ENCODE measurements at places on chromosomes 5 and 9.

DNA sequence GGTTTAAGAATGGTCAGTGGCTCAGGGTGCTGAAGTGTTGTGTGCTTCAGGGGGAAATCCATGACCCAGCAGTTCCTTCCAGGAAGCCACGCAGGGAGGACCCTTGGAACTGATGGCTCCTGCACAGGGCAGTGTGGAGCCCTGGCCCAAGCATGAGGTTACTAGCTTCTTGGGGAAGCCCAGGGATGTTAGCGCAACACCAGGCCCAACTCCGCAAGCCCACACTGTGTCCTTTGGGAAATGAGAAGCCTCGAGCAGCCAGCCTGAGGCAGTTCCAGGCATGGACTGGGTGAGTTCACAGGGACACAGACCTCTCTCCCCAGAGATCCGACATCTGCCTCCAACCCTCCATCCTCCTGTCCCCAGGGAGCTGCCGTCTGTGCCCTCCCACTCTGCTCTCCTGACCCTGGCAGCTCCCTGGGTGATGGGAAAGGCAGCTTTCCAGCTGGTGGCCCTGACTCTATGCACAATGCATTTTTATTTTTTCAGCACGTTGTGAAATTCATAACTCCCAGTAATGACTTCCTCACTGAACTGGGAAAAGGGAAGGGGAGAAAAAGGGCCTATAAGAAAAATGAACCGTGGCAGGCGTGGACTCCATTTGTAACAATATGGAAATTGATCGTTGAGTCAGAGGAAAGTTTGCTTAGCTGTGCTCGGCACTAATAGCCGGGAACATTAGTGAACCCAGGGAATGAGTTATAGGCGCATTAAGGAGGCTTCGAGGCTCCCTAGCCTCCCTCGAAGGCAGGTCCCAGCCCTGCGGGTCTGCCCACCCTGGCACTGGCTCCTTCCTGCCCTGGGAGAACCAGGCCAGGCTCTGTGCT is 34.1 kb downstream of the LMX1B start:
- DNase-seq, result no peak

DNA sequence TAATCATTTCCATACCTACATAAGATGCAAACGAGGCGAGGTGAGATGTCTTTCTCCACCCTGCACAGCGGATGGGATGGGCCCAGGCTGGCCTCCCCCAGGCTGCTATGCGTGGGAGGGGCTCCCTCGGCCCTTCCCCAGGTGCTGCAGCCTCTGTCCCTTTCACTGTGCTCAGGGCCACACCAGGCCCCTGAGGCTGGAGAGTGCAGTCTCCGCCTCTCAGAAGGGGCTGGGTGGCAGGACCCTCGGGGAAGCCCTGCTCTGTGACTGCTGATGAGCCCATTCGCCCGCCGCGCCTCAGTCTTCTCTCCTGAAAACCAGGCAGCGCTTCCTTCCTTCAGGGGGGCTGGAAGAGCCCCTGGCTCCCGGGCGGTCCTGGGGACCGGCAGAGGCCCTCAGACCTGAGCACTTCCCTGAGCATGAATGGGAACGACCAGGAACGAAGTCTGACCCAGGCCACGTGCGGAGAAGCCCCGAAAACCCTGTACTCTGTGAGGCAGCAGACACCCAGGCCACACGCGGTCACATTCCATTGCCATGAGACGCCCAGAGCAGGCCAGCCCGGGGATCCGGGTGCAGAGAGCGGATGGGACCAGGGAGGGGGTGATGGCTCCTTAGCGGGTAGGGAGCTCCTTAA is 21.9 kb upstream of the NOTCH1 start:
- no peak for DNase-seq

DNA sequence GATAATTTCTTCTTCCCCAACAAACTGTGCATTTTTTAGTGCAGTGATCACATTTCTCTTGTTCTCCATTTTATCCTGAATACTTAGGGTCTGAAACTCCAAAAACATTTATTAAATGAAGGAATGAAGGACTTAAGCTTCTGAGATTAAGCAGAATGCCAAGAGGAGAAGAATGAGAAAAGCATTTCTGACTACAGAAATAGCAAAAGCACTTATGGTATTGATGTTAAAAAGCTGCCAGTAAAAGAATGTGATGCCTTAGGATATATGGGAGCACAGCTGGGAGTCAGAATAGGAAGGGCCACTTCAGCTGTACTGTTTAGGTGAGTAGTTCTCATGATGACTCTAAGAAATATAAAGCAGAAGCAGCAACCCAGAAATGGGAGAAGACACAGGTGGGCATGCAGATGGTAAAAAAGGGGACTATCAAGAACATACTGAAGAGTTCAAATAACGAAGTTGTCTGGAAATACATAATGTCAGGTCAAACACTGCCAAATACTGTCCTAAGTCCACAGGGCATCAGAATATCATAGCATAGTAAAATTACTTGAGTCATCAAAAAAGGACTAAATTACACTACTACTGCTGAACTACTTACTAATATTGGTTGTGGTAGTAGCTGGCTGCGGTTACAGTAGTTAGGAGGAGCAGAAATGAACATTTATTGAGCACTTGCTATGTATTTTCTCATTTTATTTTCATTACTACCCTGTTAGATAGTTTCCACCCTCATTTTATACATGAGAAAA is 132.7 kb downstream of the MAPKAP1 start:
- no peak for DNase-seq

DNA sequence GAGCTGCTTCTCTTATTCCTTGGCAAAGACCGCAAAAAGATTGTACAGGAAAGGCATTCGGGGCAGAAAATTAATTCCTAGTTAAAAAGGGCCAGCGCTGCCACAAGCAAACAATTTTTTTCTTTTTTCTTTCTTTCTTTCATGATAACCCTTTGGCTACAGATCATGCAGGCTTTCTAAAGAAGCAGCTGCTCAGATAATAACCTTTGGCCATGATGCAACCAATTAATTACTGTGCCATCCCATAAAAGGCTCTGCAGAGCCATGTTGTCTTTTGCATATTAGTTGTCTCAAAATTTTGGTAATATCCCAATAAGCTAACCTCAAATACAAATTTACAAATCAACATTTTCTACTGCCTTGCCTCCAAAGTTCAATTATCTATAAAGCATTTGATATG is 758.4 kb upstream of the SEMA6A start:
- DNase-seq, result no peak

- DNase-seq, result no peak
These were observed 1.1 kb downstream of the POLR1E start for GRCh38 chr9:37486616-37487548.

DNA sequence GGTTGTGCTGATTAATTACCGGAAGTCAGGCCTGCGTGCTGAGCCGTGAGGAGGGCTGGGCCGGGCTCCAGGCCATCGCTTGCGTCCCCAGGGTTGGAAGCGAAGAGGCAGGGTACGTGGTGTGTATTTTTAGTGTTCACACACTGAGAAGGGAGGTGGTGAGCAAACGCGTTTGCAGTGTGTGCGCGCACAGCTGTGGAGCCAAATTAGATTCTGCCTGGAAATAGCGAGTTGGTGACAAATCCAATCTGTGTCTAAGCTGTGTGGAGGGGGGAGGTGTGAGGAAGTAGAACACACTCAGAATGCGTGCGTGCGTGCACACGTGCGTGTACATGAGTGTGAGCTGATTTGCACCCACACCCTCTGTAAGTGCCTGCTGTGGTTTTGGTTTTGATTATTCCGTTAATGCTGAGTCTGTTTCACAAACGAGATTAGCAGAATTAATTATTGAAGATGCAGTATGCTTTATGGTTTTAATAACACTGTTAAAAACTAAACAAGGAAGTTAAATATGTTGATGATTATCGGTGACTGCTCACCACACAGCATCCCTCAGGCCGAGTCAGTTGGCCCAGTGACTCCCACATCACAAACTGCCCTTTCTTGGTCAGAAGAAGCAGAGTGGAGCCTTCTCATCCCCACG is 111.8 kb upstream of the FCN2 start:
- no peak for DNase-seq

GRCh38 chr9:34701769-34702736 is 7.9 kb downstream of the CCL21 start:
- peak; percentile 71 for DNase-seq

GRCh38 chr9:83596899-83597504 is 25.9 kb upstream of the IDNK start:
- DNase-seq, result no peak

DNA sequence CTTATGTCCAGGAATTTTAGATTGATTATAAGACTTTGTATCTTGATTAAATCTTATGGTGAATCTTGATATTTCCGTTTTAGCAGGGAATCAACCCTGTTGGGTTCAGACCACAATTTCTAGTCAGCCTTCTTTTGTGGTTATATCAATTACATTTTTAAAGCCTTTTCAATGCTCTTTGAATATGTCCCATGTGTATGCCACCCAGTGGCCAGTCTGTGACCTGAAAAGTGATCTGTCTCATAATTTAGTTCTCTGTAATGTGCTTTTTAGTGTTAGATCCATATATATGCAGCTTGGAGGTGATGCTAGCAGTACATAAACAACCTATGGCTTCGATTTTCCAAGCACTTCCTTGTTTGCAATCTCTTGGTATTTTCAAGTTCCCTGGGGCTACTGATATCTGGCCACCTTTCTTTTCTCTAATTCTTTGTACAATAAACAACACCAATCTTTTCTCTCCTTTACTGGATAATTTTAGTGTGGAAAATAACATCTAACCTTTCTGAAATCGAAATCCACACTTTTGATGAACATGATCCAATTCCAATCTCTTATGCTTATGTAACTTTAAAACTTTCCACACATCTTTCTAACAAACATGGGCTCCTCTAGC is 28.8 kb downstream of the PDE8B start:
- no peak for DNase-seq

DNA sequence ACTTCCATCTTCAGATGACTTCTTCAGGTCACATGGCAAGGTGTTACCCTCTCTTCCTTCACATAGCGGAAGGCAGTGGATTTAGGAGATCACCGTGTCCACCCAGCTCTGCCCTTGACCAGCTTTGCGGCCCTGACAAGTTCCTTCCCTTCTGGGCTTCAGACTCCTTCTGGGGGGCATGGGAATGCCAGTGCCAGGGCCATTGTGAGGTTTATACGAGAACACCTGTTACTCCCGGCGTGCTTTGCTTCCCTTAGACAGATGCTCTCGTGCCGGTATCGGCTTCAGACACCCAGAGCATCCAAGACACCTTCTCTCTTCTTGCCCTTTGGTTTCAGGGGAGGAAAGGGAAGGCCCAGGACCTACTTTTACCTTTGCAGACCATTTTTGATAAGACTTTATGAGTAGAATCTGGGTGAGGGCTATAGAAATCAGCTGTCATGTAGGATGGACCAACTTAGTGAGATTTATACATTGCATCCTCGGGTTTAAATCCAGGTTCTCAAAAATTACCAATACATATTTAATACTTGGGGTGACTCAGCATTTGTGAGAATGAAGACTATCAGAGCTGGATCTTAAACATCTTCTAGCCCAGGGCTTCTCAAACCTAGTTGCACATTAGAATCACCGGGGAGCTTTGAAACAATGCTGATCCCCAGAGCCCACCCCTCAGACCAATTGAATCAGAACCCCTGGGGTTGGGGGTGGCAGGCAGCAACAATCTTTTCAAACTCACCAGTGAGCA is 138.2 kb downstream of the MVB12B start:
- no peak for DNase-seq

DNA sequence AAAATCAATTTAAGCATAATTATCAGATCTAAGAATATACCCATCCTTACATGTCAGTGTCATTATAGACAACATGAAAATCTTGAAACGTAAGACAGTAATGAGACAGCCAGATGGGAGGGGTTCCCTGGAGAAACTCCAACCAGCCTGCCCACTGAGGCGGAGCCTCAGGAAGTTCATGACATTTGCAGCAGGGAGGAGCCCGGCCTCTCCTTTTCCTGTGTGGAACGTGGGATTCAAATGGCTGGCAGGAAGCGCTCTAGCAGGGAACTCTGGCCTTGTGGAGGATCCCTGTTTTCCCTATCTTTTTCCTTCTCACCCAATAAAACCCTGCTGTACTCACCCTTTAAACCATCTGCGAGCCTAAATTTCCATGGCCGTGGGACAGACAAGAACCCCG is 176.6 kb upstream of the KCNN2 start:
- DNase-seq, result no peak

GRCh38 chr9:131733541-131734061 is 6.3 kb downstream of the RAPGEF1 start:
- peak; percentile 39 for DNase-seq

DNA sequence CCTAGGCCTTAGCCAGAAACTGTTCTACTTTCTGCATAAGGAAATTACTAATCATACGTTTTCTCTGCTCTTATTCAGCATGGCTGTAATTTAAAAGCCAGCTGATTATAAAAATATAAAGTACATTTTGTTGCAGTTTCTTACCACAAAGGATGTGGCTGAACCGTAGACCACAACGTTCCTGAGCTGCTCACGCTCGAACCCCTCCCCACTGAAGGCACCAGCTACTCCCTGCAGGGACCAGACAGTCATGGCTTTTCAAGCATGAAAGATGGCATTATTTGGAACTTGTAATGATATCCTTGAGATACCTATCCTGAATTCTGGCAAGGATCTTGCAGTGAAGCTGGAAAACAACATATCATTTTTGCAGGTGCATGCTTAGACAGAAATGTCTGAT is 91.8 kb upstream of the DMRT1 start:
- no peak for DNase-seq

DNA sequence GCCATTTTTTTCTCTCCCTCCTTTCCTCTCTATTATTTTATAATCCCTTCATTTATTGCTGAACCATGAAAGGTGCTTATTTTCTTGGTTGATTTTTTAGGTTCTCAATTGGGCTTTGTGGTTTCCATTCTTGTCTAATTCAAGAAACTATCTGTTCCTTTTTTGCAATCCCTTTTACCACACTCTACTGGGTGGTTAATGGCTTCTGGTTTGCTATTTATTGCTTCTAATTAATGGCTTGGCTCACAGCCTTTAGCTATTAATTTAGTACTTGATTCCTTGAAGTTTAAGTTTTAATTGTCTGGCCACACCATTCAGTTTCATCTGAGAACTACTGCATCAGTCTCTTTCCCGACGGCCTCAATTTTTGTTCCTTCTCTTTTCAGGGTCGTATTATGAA is 5.6 kb downstream of the FRRS1L start:
- DNase-seq, result no peak

DNA sequence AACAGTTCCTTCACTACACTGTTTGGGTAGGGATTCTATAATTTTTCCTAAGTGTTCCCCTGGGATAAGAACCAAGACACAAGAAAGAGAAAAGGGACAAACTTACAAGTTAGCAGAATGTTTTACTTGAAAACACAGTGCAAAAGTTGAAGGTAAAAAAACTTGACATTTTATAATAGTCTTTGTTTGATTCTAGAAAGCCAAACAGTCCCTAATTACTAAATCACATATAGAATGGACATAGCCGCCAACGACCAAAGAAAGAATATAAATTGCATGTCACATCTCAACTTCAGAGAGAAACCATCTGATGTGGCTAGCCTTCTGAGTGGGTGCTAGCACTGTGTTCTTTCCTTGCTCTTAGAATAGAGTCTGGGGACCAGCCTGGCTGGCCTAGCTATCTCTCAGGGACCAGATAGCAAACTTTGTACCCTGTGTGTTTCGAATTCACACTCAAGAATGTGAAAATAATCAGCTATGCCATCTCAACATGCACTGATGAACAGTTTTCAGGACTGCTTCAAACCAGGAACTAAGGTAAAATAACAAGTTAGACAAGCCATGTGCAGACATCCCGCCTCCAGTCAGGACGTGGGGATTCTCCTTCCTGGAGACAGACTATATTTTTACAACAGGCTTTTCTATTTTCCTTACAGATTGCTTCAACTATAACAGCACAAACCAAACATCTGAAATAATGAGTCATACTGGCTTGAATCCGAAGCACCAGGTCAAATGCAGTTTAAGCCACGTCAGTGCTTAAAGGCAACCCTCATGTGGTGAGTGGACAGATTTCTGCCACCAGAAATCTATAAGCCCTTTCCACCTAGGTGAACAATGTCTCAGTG is 53.7 kb downstream of the LHFPL2 start:
- no peak for DNase-seq

GRCh38 chr9:18928711-18929110 is 104.3 kb downstream of the SAXO1 start:
- no peak for DNase-seq

All from activated T-helper 1 cell treated with anti-CD3 and anti-CD28 coated beads, Interleukin-2, amount 50 U/mL, for 16 hours (primary cell).